ENCODE measurements at places on chromosomes 11 and 22.

- peak; percentile 51 for DNase-seq
Observed at GRCh38 chr11:132278801-132279574, 908.6 kb downstream of the NTM start.

DNA sequence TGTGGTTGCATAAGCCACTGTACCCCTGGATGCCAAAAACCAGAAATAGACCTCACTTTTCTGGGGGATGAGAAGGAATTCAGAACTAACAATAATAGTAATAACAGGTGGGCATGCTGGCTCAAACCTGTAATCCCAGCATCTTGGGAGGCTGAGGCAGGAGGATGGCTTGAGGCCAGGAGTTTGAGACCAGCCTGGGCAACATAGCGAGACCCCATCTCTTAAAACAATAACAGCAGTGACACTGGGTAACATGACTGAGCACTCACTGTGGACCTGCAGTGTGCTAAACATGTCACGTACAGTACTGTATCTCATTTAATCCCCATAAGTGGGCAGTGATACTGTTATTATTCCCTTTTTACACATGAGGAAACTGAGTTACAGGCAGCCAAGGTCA is 10.0 kb downstream of the FLRT1 start:
- DNase-seq, result no peak

DNA sequence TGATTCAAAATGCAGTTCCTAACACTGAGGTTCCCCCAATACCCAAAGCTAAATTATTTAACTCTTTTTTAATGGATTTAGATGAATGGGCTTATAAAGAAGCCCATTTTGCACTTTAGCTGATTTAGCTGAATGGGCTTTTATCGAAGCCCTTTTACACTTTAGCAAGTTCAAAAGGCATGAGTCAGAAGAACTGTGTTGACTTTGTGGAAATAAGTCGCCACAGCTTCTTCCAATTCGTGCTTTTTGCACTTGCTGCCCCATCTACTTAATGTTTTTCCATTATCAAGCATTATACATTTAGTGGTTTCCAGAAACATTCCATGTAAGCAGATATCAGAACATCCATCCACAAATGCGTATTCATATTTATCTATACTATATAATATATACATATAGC is 20.5 kb upstream of the GRIA4 start:
- DNase-seq, result no peak

- peak; percentile 28 for DNase-seq
Observed at GRCh38 chr11:83069441-83070043, 2.2 kb downstream of the RAB30 start.

DNA sequence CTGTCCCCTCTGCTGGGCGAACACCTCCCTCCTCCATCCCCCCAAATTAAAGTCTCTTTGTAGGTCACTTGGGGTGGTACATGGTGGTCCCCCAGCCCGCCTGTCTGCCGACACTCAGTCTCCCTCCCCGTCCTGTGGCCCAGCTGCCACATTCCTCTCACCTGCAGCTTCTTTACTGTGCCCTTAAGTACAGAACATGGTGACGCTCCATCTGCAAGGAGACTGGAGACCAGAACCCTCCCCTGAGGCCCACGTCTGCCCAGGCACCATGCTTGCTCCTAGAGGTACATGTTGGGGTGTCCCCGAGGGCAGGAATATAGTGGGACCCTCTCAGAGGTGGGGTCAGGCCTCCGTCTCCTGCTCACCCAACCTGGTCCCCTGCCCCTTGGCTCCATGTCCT is 5.6 kb upstream of the EHD1 start:
- DNase-seq, result no peak

- no peak for DNase-seq
Observed at GRCh38 chr11:10742460-10743208, 8.4 kb upstream of the CTR9 start.

DNA sequence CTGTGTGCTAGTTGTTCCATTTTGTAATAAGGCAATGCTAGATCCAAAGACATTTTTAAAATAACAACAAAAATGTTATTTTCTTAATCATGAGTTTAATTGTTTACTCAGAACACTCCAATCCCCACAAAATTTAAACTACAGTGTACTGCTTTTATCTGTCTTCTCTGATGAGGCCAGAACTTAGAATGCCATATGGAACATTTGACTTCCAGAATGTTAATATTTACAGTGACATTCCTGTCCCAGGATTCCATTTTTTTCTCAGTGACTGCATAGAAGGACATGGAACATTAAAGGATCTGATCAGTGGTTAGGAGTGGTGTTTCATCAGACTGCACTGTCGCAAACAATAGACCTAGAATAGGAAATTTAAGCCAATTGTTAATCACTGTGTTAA is 494.9 kb upstream of the ARHGAP42 start:
- no peak for DNase-seq

- DNase-seq, result no peak
Observed at GRCh38 chr22:23289851-23290724, 109.8 kb downstream of the BCR start.

GRCh38 chr11:71998649-71999310 is at the start of gene IL18BP:
Gene IL18BP, plus strand, starts transcription at chr11:71998909. Its CDS starts 1,076 bp downstream, at chr11:71999985.
- no peak for DNase-seq

GRCh38 chr11:111793863-111794262 is 27.7 kb upstream of the PPP2R1B start:
- no peak for DNase-seq

DNA sequence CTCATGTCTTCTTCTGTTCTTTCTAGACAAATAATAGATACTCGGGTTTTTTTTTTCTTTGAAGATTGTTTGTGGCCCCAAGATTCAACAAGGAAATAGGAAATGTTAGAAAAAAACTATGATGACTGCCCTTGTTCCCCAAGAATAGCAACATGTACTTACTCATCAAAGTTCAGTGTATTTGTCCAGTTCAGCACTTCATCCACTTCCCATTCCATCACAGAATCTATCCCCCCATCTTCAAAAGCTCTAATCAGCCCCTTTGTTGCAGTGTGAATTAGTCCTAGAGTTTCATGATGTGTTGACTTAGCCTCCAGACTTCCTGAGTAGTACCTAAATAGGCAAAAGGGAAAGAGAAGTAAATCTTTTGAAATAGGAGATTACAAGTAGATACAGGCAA is 74.3 kb downstream of the C11orf65 start:
- no peak for DNase-seq

DNA sequence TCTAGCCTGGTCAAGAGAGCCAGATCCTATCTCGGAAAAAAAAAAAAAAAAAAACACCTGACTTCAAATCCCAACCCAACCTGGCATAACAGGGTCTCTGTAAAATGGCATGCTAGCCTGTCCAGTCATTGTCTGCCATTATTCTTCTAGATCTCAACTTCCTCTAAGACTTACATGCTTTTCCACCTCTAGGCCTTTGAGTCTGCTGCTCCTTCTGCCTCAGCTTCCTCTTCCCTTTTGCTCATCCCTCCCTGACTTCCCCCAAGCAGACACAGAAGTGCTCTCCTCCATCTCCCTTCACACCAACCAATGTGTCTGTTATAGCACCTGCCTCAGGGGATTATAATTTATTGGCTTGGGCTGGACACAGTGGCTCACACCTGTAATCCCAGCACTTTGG is 7.8 kb downstream of the STK33 start:
- no peak for DNase-seq

DNA sequence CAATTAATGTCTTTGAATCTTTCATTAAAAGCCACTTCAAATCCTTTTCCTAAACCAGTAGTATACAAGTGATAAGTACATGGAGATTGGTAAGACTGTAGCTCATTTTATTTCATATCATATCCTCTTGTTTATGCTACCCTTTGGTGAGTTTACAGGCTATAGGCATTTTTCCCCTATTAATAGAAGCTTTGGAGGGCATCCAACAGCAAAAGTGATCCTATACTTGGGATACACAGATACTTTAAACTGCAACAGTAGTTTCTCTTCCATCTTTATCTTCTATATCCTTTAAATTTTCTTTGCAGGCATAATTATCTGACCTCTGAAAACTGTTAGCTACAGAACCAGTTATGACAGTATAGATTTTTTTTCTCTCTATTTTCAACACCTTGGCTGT is 114.5 kb upstream of the SPON1 start:
- no peak for DNase-seq

DNA sequence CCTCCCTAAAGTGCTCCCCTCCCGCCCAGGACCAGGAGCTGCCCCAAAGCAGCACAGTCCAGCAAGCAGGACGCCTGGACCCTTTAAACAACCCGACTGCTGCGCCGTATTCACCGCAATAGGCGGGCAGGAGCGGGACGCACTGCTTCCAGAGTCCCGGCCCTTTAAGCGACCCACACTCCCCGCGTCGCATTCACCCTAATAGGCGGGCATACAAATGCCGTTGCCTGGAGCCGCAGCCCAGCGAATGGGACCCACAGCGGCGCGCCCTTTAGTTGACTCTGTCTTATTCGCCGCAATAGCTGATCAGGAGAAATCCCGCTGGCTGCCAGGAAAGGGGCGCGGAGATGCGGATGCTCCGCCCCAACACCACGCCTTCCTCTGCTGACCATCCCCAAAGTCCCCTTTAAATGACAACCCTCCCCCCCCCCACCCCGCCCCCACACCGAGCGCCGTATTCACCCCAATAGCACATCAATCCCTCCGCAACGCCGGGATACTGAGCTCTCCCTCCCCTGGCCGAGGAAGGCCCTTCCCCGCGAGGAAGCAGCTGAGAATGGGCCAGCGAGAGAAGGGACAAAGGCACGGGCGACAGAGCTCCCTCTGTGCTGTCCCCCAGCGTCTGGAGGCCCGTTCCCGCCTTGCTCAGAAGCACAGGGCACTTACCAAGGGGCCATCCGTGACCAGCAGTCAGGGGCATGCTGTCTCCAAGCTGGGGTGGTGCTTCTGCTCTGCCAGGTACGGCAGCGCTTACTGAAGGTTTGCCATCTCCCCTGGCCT is 4.7 kb downstream of the OSBPL5 start:
- DNase-seq, result peak; percentile 74

DNA sequence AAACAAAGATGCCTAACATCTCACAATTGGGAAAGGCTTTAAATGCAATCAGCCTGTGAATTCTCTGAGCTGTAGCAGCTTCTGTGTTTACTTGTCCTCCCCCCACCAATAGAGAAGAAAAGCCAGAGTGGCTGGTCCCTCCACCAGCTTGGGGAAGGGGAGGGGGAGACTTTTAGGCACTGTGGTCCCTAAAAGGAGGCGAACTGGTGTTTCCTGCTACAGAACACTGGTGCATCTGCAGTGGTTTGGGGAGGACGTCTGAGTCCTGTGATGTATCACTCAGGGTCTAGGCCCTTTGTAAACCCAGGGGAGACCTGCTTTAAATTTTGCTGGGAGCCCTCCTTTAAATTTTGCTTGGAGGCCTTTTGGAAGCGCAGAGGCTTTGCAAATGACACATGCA is 16.9 kb downstream of the TNRC6B start:
- no peak for DNase-seq

DNA sequence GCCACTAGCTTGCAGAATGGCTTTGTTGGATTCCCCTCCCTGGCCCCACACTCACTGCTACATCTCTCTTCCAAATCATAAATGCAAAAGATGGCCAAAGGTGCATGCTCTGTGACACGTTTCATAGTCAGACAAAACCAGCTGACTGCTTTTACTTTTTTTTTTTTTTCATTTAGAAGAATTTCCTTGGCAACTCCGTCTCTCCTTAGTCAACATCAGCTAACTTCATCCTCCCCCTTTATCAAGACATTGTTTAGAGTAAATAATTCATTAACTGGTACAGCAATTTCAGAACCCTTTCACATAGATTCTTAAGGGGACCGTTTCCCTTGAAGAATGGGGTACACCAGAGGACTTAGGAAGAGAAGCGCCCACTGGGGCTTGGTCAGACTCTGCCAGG is 16.0 kb downstream of the KCNQ1OT1 start:
- DNase-seq, result no peak

DNA sequence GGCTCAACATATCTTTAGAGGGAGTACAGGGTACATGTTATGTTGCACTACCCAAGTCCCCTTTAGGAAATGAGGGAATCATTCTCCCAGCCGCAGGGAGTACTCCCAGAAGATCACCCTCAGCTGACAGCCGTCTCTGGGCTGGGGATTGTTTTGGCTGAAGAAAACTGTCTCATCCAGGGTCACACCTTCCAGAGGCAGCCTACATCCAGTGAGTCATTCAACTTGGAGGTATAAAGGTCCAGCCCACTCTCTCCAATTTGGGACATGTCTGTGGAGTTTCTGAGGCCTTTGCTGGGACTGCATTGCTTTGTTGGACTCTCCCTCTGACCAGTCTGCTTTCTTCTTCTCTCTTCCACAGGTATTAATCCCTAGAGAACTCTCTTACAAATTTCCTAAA is 42.1 kb downstream of the RASSF10 start:
- DNase-seq, result no peak

DNA sequence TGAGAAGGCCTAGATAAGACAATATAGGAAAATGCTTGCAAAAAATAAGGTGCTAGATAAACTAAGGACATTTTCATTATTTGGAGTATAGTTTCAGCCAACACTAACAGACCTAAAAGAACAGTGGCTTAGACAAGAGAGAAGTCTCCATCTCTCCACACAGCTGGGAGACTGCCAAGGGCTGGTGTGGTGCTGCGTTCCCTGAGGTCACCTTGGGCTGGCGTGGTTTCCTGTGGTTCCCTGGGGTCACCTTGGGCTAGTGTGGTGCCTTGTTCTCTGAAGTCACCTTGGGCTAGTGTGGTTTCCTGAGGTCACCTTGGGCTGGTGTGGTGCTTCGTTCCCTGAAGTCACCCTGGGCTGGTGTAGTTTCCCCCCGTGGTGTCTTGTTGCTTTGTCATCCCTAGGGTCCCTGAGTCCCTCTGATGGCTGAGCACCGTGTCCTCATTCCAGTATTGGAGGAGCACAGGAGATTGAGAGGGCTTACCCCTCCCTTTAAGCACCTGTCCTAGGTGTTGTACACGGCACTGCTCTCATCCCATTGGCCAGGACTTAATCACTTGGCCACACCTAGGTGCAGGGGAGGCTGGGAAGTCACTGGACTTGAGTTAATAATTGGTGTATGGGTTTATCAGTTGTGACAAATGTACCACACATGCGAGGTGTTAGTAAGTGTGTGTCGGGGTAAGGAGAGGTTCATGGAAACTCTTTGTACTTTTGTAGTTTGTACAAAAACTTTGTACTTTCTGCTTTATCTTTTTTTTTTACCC is 14.9 kb downstream of the SAMM50 start:
- DNase-seq, result no peak

DNA sequence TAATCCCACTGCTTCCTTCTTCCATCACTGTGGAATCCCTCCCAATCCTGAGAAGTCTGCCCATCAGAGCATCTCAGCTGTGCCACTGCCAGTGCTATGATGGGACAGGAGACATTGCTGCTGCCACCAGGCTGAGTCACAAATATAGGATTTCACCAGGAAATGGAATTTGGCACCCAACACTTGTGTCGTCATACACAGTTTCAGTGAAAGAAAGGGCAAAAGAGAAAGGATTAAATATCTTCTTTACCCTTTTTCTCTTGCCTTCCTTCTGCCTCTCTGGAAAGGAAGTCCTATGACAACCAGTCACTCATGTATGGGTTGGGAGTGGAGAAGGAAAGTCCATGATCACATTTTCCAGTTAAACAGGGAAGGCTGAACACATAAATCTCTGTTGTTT is 133.4 kb downstream of the SPON1 start:
- DNase-seq, result no peak

GRCh38 chr22:21918466-21919185 is 34.0 kb downstream of the PPM1F start:
- no peak for DNase-seq

GRCh38 chr11:59284773-59285129 is 72.0 kb upstream of the MPEG1 start:
- no peak for DNase-seq

GRCh38 chr22:16828876-16829275 is 3.7 kb upstream of the XKR3 start:
- no peak for DNase-seq

- no peak for DNase-seq
Observed at GRCh38 chr11:123493349-123494063, 63.4 kb downstream of the GRAMD1B start.
